Forelimb muscle (tissue), 1 donor: ENCODE measurements at places on chromosomes 1 and 21. TPM values are rescaled to one million over a fixed set of nuclear protein-coding genes. Genes with fewer than 3 reads are reported as not detected.

DNA sequence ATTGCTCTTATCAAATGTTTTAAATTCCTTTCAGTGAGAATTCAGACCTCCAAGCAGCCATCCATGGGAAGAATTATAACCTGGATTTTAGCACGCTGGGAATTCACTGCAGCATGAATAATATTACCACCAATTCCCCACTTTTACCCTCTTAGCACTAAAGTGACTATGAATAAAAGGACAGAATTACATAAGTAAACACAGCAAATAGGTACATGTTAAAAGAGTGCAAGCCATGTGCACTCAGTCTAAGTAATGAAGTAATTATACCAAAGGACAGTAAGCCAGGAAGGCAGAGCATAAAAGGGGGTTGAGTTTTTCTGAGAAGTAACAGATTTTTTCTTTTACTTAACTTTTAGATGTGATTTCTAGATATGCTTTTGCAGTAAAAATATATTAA, 176.3 kb downstream of the DENND1B start:
- no peak for DNase-seq

- no peak for DNase-seq
Observed at GRCh38 chr1:151311589-151312331, 15.5 kb downstream of the PI4KB start.

DNA sequence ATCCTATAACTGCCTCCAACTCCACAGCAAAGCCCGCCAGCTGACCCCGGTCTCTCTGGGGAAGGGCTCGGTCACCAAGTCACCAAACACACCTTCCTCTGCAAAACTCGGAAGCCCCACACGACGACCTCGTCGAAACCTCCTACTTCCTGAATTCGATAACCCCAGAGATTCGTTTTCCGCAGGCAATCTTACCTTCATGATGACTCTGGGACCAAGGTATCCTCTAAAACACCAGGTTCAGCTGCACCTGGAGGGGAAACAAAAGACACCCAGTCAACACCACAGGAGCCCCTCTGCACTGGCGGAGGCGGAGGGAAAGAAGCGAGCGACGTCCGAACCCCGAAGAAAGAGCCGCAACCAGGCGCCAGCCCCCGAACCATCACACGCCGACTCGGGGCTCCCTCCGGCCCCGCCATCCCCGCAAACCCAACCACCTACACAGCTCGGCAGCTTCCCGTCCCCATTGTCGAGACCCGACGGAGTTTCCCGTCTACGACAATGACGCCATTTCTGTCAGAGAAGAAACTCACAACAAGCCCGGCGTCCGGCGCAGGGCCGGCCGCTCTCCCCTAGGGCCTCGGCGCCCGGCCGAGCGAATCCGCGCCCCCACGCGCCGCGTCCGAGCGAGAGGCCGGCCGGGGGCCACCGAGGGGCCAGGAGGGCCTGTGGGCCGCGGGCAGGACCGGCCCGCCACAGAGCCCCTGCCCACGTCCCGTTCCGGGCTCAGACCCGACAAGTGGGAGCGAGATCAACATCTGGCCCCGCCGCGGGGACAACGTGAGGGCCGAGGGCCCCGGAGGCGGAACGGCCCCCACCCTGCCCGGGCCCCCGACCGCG, 1.0 kb downstream of the ARID4B start:
- no peak for DNase-seq

DNA sequence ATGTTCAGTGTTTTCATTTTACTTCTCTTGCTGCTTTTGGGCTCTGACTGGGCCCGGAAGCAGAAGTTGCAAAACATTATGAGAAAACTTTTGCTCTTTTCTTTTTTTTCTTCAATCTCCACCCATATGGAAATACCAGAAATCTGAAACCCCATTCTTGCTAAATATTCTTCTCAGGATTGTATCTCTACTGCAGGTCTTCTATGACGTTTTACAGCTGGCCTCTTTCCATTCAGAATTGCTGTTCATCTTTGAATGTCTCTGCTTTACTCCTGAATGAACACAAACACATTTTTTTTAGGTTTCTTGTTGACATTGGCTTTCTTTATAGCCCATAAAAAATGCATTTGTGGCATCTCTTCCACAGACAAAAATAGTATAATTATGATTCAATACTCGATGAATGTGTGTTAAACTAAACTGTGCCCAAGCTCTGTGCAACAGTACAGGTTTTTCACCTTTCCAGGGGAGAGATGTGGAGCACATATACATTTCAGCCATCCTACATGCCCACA, 18.8 kb downstream of the PTPRC start:
- DNase-seq: no peak

DNA sequence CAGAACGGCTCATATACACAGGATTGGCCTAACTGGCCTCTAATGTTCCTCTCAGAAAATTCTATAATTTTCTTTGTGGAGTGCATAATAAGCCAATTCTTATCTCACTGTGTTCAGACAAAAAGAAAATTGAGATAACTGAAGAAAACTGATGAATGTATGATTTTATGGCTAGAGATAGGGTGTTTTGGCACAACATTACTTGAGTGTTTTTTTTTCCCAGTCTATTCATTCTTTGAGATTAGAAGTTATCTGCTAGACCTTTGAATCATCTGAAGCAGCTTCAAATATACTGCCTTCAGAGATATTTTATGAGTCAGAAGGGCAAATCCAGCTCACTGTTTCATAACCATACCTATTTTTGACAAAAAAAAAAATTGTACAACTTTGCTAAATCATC, 85.6 kb downstream of the VAV3 start:
- no peak for DNase-seq

DNA sequence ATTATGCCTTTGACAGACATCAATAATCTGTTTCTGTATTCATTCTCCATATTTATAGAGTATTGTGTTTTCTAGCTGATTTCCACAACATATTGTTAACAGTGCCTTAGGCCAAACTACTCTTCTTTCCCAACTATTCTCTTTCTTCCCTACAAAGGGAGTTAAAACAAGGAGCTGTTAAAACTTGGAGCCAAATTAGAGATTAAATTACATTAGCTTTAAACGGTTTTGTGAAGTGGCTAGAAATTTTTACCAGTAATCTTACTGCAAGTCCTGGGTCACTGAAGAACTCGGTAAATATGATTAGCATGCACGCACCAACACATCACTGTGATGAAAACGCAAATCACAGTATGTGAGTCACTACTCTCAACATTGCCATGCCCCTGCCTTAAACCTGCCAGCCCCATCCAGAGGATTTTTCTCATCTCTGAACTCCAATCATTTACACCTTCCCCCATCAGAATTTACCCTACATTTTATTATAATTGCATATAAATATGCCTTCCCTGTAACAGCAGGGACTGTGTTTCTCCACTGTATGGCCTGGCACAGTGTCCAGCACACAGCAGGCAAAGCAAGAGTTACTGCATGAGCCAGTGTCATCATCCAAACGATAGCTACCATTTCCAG, 1.5 kb upstream of the PRDX6 start:
- DNase-seq: no peak

GRCh38 chr1:245503548-245503947, 348.8 kb downstream of the KIF26B start:
- DNase-seq: no peak

DNA sequence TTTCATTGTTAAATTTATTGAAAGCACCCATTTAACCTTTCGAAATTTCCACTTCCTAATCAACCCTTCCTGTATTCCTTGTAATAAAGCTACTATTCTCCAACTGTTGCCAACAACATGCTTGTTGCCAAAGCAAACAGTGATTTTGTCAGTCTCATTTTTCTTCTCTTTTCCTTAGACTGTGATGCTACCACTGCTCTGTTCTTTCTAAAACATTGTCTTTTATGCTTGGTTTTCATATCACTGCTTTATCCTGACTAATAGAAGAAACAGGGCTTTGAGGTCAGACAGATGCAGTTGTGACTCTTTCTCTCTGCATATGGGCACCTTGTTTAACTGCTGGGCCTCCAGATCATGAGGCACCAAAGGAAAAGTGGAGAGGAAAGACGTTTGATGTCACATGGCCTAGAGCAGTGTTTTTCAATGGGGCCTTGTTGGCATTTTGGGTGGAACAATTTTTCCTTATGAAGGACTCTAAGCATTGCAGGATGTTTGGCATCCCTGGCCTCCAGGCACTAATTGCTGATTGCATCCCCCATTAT, 56.1 kb downstream of the HMCN1 start:
- no peak for DNase-seq

- peak; percentile 54 for DNase-seq
Observed at GRCh38 chr1:227357171-227357926, 39.1 kb upstream of the CDC42BPA start.

DNA sequence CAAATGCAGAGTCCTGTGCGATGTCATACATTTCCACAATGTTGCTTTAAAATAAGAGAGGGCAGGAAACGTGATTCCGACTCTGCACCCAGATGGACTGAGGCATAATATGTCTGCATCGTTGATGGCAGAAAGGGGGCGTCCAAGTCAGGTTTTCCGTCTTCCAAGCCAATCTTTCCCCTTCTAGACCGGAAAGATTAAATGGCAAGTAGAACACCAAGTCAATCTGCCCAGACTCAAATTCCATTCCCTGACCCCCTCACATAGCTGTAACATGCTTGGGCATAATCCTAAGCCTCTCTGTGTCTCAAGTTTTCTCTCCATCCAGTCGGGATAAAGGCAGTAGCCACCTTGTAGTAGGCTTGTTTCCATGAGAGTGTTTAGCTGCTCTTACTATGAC, 14.4 kb downstream of the PCP4 start:
- no peak for DNase-seq

DNA sequence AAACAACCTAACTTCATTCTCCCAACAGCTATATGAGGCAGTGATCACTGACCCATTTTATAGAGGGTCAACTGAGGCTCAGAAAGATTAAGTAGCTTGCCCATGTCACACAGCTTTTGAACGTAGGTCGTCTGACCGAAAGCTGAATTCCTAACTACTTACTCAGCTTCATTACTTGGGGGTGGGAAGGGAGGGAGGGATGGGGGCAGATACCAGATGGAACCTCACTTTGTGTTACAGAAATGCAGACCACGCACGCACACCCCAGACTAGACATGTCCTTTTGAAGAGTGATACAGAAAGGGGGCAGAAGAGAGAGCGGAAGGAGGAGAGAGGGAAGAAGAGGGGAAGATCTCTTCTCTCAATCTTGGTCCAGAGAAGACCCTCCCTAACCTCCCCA, 2.3 kb downstream of the ADGRB2 start:
- no peak for DNase-seq

- no peak for DNase-seq
Observed at GRCh38 chr21:21921410-21922232, 923.4 kb downstream of the NCAM2 start.

DNA sequence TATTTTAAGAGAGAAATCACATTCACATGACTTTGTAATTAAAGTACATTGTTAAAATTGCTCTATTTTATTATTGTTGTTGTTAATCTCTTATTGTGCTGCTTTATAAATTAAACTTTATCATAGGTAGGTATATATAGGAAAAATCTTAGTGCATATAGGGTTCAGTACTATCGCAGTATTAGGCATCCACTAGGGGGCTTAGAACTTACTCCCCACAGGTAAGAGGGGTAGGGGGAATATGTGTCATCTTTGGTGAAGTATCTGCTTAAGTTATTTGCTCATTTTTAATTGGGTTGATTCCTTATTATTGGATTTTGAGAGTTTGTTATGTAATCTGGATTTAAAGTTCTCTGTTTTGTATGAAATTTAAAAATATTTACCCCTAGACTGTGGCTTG, 385.2 kb downstream of the DUSP10 start:
- DNase-seq: no peak

DNA sequence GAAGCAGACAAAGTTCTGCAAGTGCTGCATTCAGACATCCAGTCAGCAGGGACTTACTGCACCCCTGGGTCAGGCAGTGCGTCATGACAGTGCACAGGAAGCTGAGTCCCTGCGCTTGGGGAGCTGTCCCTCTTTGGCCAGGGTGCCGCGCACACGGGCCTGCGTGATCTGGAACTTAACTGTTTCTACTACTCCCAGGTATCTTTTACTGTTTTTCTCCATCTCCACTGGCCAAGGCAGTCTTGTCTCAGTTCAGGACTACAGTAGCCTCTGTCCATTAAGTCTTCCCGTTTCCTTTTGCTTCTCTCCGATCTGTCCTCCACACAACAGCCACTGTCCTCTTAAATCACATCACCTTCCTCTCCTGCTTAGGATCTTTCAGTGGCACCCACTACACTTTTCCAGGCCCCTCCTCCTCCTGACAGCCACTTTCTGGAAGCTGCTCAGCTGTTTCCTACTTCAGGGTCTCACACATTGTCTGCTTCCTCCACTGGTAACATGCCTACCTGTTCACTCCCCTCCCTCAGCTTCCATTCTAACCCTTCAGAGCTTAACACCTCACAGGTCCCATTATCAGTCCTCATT, 15.9 kb downstream of the ERRFI1 start:
- DNase-seq: no peak

The LENEP gene
- not detected for polyA plus RNA-seq

The OR2T29 gene
- not detected for polyA plus RNA-seq

The FCAMR gene
- polyA plus RNA-seq: not detected

The KIF26B gene
- polyA plus RNA-seq: 1.00 TPM

The LCA5L gene
- 1.3 TPM for polyA plus RNA-seq

The GREM2 gene
- polyA plus RNA-seq: 4.3 TPM
